Bone marrow (tissue), 2 donors: ENCODE measurements at places on chromosomes 11 and 22.

DNA sequence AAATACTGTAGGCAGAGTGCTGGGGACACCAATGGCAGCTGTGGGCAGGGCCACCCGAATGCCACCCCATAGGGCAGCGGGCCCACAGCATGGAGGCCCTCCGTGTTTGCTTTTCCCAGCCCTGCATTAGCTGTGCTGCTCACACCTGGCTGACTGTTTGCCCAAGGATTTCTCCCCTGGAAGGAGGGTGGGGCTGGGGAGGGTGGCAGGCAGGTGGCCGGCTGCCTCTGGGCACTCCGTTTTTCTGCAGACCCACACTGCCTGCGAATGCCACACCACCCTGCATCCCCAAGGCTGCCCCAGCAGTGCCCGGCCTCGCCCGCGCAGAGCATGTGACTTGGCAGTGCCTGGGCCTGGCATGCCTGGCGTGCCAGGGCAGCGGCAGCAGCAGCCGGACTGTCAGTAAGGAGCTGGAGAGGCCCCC, 19.6 kb downstream of the DAGLA start:
- no peak for DNase-seq

- no peak for DNase-seq
Measured at GRCh38 chr11:111731821-111732220, 34.4 kb downstream of the PPP2R1B start.

DNA sequence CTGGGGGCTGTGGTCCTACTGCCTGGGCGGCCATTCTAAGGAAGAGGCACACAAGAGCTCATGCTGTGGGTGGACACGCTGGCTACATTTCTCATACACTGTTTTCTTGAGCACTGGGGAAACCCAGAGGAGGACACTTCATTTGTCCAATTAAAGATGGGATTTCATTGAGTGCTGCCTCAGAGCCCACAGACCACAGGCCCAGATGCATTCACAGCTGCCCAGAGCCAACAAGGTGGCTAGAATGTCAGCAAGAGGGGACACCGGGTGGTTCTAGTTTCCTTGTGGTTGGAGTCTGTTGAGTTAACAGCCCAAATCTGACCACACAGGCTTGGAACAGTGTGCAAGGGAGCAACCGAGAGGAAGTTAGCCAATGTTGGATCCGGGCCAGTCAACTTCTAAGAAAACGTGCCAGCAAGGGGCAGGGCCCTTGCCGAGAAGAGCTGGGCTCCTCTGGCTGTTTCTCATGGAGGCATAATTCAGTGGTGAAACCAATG, 35.0 kb upstream of the SORL1 start:
- peak; percentile 97 for DNase-seq

- DNase-seq, result peak; percentile 7
Measured at GRCh38 chr11:70176940-70177689, 26.0 kb upstream of the FADD start.

DNA sequence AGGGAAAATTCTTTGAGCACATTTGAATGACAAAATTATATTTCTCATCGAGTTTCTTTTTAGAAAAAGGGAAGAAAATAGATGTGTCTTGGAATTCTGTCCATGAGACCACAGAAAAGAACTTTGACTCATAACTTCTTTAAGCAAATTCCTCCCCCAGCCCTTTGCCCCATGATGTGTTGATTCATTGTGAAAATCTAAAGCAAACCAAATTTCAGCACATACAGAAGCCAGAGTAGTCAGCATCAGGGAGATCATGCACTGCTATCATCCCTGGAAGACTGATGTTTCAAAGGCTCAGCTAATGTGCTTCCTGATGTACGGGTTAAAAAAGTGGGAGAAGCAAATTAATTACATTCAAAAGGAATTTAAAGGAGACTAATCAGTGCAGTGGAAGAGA, 159.7 kb downstream of the FAT3 start:
- no peak for DNase-seq

DNA sequence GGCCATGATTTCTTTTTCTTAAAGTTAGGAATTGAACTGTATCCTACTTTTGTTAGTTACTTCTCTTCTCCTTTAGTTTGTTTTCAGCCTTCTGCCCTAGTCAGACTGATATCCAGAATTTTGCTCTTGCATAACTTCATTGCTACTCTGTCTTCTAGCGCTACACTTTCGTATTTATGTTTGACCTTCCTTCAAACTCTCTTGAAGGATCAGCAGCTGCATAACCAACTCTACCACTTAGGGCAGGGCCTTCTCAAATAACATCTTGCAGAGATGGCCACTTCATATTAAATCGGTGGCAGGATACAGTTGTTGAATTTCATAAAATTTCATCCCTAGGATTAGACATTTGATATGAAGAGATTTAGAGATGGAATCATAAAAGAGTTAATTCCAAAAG, 43.9 kb downstream of the KDM2A start:
- no peak for DNase-seq

DNA sequence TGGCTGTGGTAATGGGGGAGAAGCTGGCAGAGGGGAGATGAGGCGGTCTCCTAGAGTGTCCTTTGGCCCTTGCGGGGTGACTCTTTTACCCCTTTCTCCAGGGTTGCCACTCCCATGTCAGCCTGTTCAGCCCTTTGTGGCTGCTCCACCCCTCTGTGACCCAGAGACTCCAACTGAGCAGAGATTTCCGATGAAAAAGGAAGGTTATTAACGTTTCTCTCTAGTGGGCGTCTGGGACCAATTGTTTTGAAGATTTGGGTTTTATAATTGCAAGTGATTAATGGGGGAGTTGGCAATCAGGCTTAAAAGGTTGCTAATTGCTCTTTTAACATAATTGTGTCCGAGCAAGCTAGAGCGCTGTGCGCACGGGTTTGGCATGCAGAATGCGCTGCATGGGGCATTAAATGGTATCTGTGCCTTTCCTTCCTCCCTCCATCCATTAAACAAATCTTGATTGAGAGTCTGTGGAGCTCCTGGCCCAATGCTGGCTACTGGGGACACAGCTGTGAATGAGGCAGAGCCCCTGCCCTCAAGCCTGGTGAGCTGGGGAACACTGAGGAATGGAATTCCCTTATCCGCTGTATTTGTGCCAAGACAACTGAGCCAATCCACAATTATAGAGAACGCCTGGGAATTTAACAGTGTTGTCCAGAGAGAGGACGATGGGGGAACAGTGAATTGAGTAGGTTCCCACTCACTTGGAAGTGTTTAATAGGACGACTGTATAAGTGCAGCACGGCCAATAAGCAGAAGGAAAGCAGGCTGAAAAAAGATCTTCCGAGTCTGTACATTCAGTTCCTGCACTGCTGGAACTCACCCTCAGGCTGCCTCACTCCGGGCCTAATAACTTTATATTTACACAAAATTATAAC, 295.9 kb downstream of the MIAT start:
- DNase-seq, result no peak

DNA sequence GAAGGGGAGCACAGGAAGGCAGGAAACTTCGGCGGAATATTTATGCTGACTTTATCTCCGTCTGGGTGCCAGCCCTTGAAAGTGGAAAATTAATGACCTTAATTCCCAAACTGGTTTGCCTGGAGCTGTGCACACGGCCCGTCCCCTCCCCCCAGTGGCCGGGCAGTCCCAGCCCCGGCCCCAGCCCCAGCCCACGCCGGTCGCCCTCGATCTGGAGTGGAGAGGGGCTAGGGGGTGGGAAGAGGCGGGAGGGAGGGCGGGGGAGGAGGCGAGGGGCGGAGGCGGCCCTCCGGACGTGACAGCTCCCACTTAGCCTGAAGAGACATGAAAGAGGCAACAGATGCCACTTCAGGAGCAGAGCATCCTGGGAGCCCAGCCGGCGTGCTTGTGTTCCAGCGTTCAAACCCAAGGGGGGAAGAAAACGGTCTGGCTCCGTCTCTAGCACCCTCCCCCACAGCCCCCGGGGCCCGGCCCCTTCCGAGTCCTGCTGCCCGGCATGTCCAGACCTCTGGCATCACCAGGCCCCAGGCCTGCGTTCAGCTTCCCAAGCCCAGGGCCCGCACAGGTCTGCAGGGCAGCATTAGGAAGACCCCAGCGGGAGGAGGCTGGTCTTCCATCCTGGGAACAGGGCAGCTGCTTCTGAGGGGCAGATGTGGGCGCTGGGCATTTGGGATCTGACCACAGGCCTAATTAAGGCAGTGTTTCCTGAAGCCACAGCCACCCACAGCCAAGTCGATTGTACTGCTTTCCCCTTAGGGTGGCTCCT, 20.0 kb upstream of the LMO1 start:
- no peak for DNase-seq

GRCh38 chr11:118699506-118700220, 20.2 kb upstream of the TREH start:
- DNase-seq, result no peak

GRCh38 chr11:35011389-35011788, 95.0 kb downstream of the PDHX start:
- DNase-seq, result no peak

GRCh38 chr11:71373791-71374454, 74.3 kb downstream of the DHCR7 start:
- no peak for DNase-seq

- DNase-seq, result no peak
Measured at GRCh38 chr11:47337229-47337924, 15.1 kb downstream of the MYBPC3 start.

DNA sequence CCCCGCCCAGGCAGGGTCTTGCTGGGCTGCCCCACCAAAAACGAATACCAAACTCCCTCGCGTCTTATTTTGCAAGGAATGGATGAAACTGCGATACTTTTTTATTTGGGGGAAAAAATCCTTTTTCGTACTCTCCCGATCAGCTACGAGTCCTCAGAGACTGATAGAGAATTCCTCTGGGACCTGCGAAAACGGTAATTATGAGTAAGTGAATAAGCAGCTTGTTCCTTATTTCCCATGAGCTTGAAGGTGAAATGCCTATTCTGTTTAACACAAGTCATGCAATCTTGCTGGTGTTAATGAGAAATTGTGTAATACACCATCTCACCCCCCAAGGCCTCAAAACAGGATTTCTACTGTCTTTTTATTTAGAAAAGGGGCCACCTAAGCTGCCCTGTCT, 5.5 kb downstream of the GRK3 start:
- DNase-seq, result no peak

DNA sequence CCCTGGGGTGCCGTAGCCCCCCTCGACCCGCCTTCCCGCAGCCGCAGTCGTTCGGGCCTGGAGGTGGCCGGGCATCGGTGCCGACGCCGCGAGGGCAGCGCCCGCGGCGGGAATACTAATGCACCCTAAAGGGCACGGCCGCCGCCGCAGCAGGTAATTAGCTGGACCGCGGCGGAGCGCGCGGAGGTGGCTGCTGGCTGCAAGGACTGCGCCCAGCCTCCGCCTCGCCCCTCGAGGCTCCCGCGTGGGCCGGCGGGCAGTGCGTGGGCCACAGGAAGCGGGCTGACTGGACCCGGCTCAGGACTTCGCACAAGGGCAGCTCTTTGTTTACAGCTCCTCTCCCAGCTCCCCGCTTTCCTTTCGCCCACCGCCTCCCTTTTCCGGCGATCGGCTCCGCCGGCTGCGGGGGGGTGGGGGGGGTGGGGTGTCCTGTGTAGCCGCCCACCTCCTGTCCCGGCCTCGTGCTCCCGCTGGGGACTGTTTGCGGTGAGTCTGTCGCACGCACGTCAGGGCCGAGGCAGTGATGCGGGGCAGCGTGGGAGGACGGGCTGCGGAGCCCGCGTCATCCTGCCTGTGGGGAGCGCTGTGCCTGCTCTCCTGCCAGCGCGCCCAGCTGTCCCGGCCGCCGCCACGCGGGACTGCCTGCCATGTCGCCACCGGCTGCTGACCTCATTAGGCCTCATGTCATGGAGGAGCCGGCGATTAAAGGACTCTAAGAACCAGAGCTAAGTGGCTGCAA, 53.2 kb downstream of the GRIK4 start:
- no peak for DNase-seq

- no peak for DNase-seq
Measured at GRCh38 chr11:62115085-62115694, 8.6 kb upstream of the INCENP start.

- no peak for DNase-seq
Measured at GRCh38 chr11:36123336-36124101, 165.7 kb downstream of the COMMD9 start.

GRCh38 chr11:34180040-34180813, 74.8 kb downstream of the NAT10 start:
- DNase-seq, result no peak

- no peak for DNase-seq
Measured at GRCh38 chr11:76700177-76701100, 29.9 kb upstream of the LRRC32 start.

- no peak for DNase-seq
Measured at GRCh38 chr11:88655196-88655595, 317.7 kb upstream of the CTSC start.

DNA sequence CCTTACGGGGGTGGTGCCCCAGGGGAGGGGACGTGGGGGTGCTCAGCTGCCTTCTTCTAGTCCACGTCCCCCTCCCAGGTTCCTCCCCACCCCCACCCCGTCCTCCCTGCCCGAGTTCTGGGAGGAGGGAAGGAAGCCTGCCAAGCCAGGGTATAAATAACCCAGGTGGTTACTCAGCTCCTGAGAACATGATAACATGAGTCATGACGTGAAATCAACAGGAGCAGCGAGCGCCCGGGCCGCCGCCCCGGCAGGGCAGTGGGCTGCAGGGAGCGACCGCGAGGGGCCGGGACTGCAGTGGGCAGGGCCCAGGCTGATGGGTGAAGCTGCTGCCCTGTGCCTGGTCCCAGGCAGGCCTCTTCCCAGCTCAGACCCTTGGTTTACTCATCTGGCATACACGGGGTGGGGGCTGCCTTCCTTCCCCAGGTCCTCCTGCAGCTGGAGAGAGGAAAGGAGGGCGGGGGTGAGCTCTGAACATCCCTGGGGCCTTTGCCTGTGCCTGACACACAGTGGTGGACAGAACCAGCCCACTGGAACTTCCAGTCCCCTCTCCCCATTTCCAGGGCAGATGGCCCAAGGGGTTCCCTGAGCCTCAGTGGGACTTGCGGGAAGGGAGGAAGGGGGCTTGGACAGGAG, 8.8 kb upstream of the PDGFB start:
- no peak for DNase-seq

- DNase-seq, result no peak
Measured at GRCh38 chr11:123518496-123519054, 88.5 kb downstream of the GRAMD1B start.

DNA sequence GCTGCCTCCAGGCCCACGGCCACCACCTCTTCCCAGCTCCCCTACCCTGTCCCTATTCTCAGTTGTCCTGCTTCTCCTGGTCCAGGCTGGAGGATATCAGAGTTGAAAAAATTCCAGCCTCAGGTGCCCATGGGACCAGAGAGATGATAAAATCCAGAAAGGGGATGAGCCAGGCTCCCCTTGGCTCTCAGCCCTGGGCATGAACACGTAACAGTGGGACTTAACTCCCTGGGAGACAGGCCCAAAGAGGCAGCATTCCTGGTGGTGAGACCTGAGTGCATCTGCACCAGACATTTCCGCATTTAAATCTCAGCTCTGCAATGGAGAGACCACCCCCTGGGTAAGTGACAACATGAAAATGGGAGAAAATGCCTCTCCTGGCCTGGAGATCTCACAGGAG, 10.4 kb upstream of the SLC39A13 start:
- no peak for DNase-seq

GRCh38 chr11:36565031-36565610, 2.7 kb upstream of the RAG1 start:
- no peak for DNase-seq

DNA sequence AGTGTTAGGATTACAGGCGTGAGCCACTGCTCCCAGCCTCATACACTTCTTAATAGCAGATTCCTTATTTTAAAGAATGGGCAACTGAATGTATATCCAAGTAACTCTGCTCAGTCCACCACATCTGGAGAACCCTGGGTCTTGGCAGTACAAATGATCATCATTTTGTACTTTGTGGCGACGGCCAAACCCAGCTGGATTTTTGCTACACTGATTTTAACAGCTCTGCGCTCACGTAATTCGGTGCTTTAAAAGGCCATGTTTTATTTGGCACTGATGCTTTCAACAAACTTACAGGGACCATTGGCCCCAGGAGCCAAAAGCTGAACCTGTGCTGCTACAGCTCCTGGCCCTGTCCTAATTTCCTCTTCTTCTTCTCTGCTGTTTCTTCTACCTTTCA, 60.8 kb upstream of the PDE3B start:
- no peak for DNase-seq
